Myocyte (in vitro differentiated cells): ENCODE measurements at places on chromosomes 12 and 14. TPM values are rescaled to one million over a fixed set of nuclear protein-coding genes. Genes with fewer than 3 reads are reported as not detected.

Gene HOTAIR
- total RNA-seq: 1.4 and 1.7 TPM in 2 replicates

Gene ENDOU
- not detected in 2 replicates for total RNA-seq

Gene SLC5A8
- not detected in 2 replicates for total RNA-seq

Gene CISTR
- not detected in 2 replicates for total RNA-seq

Gene GTF2H3
- total RNA-seq: 33.8 and 41.3 TPM in 2 replicates

Gene CATSPERB
- total RNA-seq: not detected in 2 replicates

Gene KRT73
- total RNA-seq: not detected in 2 replicates

Gene SYCP3
- total RNA-seq: 0.05 and 0.21 TPM in 2 replicates

Gene OTOGL
- total RNA-seq: 0.05 and 0.29 TPM in 2 replicates

Gene MYF6
- 28.1 and 119 TPM in 2 replicates for total RNA-seq

Gene GZMB
- total RNA-seq: not detected in 2 replicates

Gene CD163L1
- total RNA-seq: 5.7 and 11.2 TPM in 2 replicates

Gene FOXG1
- not detected in 2 replicates for total RNA-seq

Gene EPYC
- total RNA-seq: not detected in 2 replicates

Gene TMEM229B
- total RNA-seq: 1.4 TPM in 2 replicates

Gene FGF23
- total RNA-seq: not detected in 2 replicates

Gene KRT75
- not detected in 2 replicates for total RNA-seq

Gene RTL1
- not detected in 2 replicates for total RNA-seq

Gene MDP1
- total RNA-seq: 16.6 and 16.7 TPM in 2 replicates

Gene FGF6
- total RNA-seq: not detected in 2 replicates

Gene TRAF3
- total RNA-seq: 11.8 and 13.9 TPM in 2 replicates

Gene SRP54
- total RNA-seq: 69.8 and 85.1 TPM in 2 replicates

Gene HOXC6
- 1.6 and 2.3 TPM in 2 replicates for total RNA-seq

Gene CYP27B1
- total RNA-seq: 1.2 TPM in 1 of 2 replicates, not detected in the other

Gene ZNF10
- 5.6 and 9.3 TPM in 2 replicates for total RNA-seq

Gene APOF
- total RNA-seq: not detected in 2 replicates

Gene MYF5
- 87.5 and 101 TPM in 2 replicates for total RNA-seq

Gene GALNT16
- total RNA-seq: 2.9 and 4.5 TPM in 2 replicates

Gene RERGL
- not detected in 2 replicates for total RNA-seq

Gene DDN
- 3.4 and 12.3 TPM in 2 replicates for total RNA-seq

Gene DPF3
- 4.7 and 5.5 TPM in 2 replicates for total RNA-seq

Gene REP15
- total RNA-seq: 0.99 and 2.8 TPM in 2 replicates

Gene PLBD1
- 0.19 and 0.21 TPM in 2 replicates for total RNA-seq

Gene MSRB3
- 47.3 and 53.9 TPM in 2 replicates for total RNA-seq

Gene RNF212B
- total RNA-seq: not detected in 2 replicates

Gene TMEM52B
- total RNA-seq: not detected in 2 replicates

Gene LMNTD1
- not detected in 2 replicates for total RNA-seq

Gene FANCM
- 3.9 and 6.8 TPM in 2 replicates for total RNA-seq

Gene PMEL
- 0.10 and 0.53 TPM in 2 replicates for total RNA-seq

Gene RAB3IP
- 11.1 and 17.9 TPM in 2 replicates for total RNA-seq

Gene AP5M1
- 26.2 and 31.7 TPM in 2 replicates for total RNA-seq

Gene FMNL3
- total RNA-seq: 16.7 and 18.8 TPM in 2 replicates

Gene SRRM4
- total RNA-seq: under 0.01 TPM in 1 of 2 replicates, not detected in the other

Gene TRHDE
- not detected in 2 replicates for total RNA-seq
